ENCODE measurements at places on chromosomes 3 and 15.
A peak's percentile ranks its signal among the peaks of the same experiment; 100 is the strongest.

DNA sequence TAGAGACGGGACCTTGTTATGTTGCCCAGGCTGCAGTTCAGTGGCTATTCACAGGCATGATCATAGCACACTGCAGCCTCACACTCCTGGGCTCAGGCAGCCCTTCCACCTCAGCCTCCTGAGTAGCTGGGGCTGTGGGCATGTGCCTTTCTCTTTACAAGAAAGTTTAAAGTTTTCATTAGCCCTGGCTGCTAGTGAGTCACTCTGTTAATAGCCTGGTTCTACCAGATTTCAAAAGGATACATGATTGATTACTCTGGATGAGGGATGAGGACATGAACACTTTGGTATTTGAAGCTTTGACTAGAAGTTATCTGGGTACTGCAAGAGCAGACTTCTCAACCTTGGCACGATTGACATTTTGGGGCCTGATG is 95.1 kb downstream of the DHX36 start:
- no peak for DNase-seq

DNA sequence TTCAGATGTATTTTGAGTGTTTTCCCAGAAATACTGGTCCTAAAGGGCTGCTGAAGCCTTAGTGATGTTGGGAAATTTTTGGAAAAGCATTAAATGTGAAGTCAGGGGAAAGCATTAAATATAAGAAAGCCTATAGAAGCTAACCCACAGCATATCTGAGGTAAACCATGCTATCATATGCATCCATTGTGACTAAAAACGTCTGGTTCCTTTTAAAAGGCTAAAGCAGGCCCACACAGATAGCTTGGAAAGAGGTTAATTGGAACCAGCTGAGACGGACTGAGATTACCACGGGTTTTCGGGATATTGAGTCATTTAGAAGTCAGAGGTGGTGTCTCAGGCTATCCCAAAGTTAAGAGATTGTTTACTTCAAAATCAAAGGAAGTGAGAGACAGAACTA is 78.2 kb downstream of the CYP19A1 start:
- peak; percentile 77 for DNase-seq

GRCh38 chr3:110381992-110382391 is 689.6 kb upstream of the NECTIN3 start:
- no peak for DNase-seq

GRCh38 chr15:49678655-49679054 is 57.8 kb downstream of the DTWD1 start:
- DNase-seq, result no peak

GRCh38 chr3:177481329-177481728 is 284.0 kb upstream of the TBL1XR1 start:
- no peak for DNase-seq

GRCh38 chr15:74336061-74337005 is 31.1 kb downstream of the CYP11A1 start:
- DNase-seq, result peak; percentile 63

GRCh38 chr3:15325228-15325627 is 7.2 kb downstream of the SH3BP5 start:
- DNase-seq, result peak; percentile 53

DNA sequence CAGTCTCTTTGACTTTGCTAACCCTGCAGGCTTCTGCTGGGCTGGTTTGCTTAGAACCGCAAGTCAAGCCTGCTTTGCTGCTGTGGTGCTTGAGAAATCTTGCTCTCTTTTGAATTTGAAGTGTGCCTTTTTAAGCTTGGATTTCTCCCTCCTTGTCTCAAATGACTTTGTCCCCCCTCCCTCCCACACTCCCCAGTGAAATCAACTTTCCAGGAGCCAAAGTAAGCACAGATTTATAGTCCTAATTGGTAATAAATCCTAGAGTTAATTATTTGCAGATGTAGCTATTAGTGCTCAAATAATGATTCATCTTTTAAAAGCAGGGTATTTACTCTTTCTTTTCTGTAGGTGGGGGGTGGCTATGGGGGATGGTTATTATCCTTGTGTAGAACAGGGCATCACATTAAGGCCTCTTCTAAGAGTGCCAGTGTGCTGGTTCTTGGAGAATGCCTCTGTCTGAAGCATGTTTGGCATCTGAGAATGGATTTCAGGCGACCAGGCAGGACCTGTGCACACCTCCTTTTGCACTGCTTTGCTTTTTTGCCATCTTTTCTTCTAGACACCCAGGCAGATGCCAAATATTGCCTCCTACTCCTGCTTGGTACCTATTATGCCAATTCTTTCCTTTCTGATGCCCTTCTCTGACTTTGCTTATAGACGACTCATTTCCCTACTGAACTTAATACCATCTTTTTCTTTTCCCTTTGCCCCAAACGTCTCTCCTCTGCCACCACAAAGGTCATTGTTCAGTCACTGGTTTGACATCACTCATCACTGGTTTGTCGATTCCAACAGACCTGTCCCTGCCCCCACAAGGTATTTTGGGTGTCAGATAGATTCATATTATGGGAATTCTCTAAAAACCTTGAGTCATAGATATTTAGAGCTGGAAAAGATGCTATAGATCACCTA is 50.7 kb downstream of the CLDN11 start:
- DNase-seq, result peak; percentile 63

- DNase-seq, result peak; percentile 35
Observed at GRCh38 chr3:128849911-128850455, 29.4 kb upstream of the ACAD9 start.

DNA sequence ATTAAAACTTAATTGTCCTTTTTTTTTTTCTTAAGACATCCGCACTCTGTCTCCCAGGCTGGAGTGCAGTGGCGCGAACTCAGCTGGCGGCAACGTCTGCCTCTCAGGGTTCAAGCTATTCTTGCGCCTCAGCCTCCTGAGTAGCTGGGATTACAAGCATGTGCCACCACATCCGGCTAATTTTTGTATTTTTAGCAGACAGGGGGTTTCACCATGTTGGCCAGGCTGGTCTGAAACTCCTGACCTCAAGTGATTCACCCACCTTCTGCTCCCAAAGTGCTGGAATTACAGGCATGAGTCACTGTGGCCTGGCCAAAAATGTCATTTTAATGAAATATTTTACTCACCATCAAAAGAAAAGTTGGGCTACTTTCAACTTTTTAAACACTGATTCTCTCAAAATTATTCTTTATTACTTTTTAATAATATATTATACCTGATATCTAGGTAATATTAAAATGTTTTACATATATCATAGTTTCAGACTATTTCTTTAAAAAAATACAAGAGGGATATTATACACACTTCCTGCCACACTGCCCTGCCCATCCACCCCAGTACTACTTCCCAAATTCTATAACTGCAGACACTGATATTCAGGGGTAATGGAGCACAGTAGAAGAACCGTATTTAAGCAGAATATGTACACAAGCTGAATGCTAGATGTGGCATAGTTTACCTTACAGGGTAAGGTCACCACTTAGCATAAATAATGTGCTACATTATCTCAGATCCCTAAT is 723.9 kb upstream of the ZNF385D start:
- DNase-seq, result no peak

GRCh38 chr3:113212844-113213375 is 1.6 kb downstream of the BOC start:
- peak; percentile 21 for DNase-seq

DNA sequence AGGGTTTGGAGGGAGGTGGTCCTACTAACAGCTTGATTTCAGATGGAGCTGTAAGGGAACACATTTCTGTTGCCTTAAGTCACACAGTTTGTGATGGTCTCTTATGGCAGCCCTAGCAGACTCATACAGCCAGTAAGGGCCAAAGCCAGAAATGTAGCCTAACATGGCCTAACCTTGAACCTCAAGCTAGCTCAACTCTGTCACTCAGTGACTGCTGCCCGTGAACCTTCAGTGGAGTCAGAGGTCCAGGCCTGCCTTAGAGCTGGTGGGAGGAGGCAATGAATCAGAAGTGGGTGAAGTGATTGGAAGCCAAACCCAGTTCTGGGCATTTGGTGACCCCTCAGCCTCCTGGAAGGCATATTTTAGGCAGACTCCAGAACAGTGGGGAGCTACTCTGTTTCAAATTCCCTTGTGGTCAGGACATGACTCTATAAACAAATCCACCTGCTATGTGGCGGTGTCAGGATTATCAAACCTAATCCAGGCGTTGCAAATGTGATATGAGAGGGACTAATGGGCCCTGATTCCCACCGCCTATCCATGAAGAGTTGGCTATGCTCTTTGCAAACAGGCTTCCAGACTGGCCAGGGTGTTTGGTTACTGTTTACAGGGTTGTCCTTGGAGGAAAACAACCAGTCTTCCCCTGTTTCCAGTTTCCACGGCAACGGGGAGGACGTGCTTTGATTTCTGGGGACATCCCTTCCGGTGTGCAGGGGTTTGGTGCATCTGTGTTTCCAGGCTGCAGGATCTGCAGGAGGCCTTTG is 105.9 kb upstream of the AGBL1 start:
- DNase-seq, result no peak

DNA sequence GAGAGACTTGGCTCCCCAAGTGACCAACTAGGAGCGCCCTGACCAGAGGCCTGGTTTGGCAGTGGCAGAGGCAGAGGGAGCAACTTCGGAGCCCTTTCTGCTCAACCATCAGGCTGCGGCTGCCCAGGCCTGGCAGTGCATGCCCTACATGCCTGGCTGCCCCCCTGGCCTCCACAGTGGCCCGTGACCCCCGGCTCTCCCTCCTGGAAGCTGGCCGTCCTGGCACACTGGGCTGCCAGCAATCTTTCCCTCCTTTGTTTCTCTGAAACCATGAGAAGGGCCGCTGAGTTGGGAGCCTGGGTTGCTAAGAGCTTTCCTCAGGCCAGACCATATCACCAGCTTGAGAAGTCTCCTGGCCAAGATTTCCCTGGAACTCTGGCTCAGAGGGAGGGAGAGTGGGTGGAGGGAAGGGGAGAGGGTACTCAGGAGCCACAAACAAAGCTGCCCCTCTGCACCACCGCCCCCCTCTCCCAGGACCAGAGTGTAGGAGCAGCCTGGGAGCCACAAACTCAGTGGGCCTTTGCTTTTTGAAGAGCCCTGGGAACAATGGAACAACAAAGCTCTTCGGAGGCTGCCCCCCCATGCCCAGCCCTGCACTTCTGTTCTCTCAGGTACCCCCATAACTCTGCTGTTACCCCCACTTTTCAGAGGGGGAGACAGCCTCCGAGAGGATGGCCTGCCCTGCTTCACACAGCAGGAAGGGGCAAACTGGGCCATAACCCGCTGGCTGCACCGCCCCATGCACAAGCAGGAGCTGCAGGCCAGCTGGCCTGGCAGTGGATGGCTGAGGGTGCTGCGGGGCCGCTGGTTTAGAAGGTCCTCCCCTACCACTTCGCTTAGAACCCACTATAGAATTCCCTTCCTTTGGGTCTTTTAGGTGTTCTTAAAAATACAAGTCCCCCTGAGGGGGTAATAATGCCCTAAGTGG is 11.3 kb downstream of the CORO2B start:
- DNase-seq, result no peak

GRCh38 chr3:84806958-84807357 is 151.8 kb upstream of the CADM2 start:
- DNase-seq, result no peak

GRCh38 chr3:108171106-108171505 is 51.1 kb downstream of the IFT57 start:
- no peak for DNase-seq

- DNase-seq, result no peak
Observed at GRCh38 chr3:72082776-72083462, 298.0 kb upstream of the PROK2 start.

DNA sequence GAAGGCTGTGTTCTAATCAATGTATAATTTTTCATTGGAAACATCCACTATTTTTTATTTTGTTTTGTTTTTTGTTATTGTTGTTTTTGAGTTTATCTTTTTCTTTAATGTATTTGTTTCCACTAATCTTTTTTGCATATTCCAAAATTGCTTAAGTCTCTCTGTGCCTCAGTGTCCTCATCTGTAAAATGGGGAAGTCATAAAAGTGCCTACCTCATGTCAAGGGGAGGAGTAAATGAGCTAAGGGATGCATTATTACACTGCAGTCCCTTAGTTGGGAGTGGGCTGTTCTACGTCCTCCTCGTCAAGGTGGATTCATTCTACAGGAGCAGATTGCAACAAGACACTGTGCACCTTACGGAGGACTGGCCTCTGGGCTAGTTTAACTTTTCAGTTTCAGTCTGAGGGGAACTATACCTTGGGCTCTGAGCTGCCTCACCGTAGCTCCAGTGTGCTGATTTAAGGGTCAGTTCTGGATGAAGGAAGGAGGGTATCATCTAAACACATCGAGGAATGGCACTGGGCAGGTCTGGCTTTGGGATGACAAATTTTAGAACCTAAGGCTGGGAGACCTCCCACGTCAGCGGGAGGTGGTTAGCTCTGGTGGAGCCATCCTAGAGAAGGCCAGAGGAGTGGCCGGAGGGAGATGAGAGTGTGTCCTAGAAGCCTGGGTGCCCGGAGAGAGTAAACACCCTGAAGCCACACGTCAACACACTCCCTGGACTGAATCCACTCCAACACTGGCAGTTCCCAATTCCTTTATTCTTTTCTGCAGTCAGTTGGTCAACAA is 5.1 kb upstream of the SRP14 start:
- no peak for DNase-seq

DNA sequence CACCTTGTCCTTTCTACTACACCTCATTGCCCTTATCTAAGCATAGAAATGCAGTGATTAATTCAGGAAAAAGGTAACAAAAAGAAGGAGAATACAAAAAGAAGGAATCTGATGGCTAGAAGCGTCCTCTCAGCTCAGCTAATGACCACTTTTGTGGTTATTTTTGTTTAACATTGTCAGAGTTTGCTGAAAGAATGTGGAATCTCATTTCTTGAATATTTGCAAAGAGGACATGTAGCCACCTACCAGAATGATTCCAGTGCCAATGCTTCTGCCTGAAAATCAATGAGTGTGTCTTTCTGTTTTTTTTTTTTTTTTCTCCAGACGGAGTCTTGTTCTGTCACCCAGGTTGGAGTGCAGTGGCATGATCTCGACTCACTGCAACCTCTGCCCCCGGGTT is 24.5 kb downstream of the NANOGP8 start:
- no peak for DNase-seq

- DNase-seq, result no peak
Observed at GRCh38 chr3:8595695-8596115, 48.9 kb downstream of the SSUH2 start.

DNA sequence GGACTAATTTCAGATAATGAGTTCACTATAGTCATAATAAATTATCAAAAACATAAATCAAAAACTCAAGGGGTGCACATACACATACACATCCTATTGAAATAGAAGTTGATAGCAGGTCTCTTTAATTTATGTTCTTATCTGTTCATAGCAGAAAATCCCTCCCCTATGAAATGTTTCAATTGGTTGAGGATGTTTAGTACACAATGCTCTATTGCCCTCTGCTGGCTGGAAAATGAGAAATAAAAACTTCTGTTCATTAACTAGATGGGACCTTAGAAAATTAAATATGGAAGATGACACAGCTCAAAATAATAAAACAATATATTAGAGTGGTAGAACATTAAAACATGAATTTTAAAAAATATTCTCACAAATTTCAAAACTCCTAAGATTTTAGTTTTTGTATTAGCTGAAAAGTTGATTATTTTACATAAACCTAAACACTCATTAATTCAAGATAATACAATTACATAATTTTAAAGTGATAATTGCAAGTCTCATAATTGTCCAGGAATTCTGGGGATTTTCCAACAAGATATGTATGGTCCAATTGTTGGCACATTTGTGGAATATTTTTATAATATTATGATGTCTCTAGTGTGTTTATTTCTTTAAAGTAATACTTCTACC is 735.0 kb downstream of the ROBO1 start:
- peak; percentile 30 for DNase-seq
